Stimulated activated CD4-positive, alpha-beta T cell treated with anti-CD3 and anti-CD28 coated beads, Interleukin-12 subunit alpha, Interleukin-12 subunit beta, amount 100 ng/mL, for 24 hours (primary cell): ENCODE measurements at places on chromosomes 16 and 17.
A peak's percentile ranks its signal among the peaks of the same experiment; 100 is the strongest.

DNA sequence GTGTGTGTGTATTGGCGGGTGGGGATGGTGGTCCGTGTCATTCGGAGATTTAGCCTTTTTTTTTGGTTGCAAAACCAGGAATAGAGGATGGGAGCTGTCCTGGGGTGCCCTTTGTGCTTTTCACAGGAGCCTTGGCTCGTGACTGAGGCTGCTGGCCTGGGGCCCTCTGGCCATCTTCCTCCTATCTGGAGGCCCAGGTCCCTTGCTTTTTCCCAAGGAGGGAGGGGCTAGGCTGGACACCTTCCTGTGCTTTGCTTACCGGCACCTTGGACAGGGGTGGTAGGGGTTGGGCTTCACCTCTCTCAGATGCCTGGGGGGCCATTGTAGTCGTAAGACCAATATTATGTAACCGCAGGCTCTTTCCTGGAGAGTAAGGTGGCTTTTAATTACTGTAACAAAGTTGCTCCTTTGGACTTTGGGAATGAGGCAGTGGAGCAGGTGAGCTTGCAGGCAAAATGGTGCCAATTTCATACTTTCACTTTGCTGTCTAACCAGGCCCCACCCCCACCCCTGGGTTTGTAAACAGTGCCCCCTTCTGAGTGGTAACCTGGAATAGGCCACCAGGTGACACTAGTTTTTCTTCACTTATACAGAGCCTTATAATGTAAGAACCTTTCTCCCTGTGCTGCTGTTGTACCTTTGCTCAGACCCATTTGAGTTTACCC, 1.2 kb downstream of the DYNLL2 start:
- DNase-seq: peak; percentile 12

DNA sequence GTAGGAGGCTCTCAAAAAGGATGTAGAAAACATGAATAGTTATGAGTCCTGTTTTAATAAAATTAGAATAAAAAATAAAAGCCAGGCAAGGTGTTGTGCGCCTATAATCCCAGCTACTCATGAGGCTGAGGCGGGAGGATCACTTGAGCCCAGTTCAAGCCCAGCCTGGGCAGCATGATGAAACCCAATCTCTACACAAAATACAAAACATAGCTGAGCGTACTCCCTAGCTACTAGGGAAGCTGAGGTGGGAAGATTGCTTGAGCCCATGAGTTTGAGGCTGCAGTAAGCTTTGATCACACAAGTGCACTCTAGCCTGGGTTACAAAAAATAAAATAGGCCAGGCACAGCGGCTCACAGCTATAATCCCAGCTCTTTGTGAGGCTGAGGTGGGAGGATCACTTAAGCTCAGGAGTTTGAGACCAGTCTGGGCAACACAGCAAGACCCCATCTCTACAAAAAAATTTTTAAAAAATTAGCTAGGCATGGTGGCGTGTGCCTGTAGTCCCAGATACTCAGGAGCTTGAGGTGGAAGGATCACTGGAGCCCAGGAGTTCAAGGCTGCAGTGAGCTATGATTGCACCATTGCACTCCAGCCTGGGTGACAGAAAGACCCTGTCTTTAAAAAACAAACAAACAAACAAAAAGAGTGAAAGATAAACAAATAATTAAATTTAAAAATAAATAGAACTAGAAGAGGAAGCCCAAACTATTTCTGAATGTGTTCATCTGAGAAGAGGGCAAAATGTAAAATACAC, 17.2 kb upstream of the PRM1 start:
- no peak for DNase-seq

- DNase-seq: no peak
Measured at GRCh38 chr17:27530764-27531391, 74.6 kb downstream of the KSR1 start.

- DNase-seq: no peak
Measured at GRCh38 chr17:9811086-9811485, 10.8 kb downstream of the GSG1L2 start.

DNA sequence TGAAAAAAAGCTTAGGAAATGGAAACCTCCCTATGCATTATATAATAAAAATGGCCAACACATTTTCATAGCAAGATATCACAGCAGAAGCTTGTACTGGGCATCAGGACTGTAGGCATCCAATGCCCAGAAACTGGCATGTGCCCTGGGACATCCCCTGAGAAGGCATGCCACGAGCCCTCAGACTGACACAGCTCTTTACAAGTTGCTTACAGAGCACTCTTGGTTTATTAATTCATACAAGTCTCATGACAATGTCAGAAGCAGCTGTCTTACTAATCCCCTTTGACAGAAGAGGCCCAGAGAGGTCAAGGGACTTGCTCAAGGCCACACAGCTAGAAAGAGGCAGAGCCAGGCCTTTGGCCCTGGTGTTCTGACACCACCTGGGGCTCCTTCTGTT, 5.6 kb upstream of the CCL2 start:
- DNase-seq: no peak

- no peak for DNase-seq
Measured at GRCh38 chr16:88900662-88901052, 34.2 kb upstream of the PABPN1L start.

GRCh38 chr17:40960144-40960543, 6.6 kb downstream of the KRT39 start:
- no peak for DNase-seq

DNA sequence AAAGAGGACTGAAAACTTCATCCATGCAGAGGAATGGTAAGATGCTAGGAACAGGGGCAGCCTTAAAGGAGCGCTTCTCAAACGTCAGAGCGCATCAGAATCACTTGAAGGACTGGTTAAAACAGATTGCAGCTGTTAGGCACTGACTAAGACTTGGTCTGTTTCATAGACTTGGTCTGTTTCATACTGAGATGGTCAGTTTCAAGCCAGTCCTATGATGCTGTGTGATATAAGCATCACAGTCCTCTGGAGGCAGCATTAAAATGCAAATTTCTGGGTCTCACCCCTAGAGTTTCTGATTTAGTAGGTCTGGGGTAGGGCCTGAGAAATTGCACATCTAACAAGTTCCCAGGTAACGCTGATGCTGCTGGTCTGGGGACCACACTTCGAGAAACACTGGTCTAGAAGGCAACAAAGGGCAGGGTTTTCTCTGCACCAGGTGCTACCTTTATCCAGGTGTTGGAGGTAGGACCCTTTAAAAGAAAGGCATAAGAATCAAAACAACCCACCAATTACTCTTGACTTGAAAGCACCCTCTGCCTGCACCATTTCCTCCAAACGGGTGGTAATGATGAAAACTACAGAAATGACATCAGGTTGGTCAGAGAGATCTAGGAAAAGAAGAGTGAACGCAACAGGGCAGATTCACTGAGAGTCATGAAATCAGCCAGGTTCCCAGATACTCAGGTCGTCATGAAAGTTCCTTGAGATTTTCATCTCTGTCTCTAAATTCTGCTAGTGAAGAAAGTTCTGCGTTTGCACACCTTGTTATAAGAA, 95.0 kb upstream of the RCVRN start:
- DNase-seq: no peak

DNA sequence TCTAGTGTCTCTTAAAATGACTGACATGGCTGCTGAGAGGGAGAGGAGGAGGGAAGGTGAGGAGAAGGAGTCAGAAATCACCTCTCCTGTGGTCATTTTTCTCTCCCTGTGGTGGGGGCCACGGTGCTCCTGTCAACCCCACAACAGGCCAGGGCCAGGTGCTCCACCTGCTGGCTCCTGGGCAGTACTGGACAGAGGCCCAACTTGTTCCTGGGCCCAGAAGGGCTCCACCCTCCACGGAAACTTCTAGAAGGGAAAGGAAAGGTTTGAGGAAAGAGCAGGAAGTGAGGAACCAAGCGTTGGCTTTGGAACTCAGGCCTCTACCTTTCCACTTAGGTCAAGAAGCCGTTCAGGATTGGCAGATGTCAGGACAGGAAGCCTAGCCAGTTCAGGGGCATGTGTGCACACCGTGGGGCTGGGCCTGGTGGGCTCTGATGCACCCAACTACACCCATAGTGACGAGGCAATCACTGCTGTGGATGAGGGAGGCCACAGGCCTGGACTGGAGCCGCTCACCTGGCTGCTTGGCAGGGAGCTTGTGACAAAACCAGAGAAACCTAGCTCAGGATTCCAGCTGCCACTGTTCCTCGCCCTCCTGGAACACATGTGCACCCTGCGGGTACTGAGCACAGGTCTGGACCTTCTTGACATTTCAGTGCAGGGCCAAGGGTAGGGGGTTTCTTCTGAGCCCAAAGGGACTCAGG, 36.1 kb downstream of the WNT3 start:
- no peak for DNase-seq

DNA sequence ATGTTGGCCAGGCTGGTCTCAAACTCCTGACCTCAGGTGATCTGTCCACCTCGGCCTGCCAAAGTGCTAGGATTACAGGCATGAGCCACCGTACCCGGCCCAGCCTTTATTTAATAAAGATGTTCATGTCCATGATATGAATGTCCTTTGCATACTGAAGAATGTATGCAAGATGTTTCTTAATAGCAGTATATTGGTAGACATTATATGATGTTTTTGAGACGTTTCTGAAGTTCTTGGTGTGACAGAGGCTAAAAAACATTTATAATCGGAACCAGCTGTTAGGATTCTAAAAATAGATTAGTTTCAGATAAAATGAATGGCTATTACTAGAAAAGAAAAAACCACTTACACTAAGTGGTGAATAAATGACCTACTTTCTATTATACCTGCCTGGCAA, 11.8 kb downstream of the PDZD9 start:
- DNase-seq: no peak

DNA sequence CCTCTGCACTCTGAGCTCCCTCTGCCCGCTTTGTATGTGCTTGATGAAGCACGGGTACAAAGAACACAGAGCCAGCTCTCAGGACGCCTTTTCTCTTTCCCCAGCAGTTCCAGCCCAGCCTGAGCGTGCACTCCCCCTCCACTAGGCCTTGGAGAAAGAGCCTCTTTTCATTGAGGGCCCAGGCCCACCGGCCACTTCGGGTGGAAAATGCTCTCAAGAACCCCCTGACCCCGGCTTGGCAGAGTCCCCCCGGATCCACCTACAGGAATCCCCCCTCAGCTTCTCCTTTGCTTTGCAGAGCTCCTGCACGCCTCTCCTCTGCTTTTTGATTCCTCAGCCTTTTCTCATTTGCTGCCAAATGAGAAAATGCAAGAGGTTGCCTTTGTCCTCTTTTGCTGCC, 30.2 kb downstream of the MRC2 start:
- no peak for DNase-seq

DNA sequence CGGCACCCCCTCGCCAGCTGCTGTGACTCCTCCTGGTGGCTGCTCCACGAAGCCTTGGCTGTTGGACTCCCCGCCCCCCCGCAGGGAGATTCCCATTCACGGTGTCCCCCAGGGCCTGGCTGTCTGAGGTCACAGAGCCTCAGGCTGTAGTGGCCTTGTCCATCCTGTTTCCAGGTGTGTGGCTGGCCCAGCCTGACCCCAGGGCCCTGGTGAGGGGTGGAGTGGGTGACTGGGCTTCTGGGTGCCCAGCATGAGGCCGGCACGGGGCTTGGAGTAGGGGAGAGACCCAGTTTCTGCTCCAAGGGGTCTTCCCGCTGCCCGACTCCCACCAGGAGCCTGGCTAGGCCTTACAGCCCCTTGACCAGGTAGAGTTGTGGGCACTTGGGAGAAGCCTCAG, 10.4 kb downstream of the PRSS27 start:
- DNase-seq: no peak

DNA sequence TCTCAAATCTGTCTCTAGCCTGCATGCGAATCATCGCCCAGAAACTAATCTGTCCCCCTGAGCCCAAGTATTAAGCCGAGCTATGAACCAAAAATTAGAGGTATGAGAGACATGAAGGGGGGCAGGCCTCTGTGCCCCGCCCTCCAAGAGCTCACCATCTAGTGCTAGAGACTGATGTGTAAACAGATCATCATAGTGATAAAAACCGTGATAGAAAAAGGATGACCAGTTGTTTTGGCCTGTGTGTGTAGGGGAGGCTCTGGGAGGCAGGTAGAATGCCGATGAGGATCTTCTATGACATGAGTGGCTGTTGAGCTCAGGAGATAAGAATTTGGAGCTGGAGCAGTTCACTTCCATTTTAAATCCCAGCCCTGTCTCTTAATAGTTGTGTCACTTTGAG, 89.1 kb upstream of the TBX2 start:
- no peak for DNase-seq

- DNase-seq: no peak
Measured at GRCh38 chr17:53626286-53626685, 196.4 kb upstream of the KIF2B start.

DNA sequence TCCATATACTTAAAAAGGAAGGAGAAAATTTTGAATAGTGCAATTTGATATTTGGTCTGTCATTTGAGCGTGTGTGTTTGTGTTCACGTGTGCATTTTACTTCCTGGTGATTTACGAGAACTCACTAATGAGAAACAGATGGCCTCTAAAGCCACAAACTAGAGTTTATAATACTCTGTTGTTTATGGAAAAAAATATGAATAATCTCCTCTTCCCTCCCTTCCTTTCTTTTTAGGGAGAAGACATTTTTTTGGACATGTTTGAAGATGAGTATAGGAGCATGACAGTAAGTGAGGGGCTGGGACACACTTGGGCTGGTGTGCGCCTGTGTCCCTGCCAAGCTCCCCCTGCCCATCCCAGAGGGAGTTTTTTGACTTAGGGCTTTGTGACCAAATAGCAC, 102.7 kb downstream of the CLEC16A start:
- no peak for DNase-seq
